ENCODE measurements at places on chromosomes 4 and X.

- no peak for DNase-seq
Measured at GRCh38 chrX:119201570-119201969, 34.5 kb upstream of the PGRMC1 start.

DNA sequence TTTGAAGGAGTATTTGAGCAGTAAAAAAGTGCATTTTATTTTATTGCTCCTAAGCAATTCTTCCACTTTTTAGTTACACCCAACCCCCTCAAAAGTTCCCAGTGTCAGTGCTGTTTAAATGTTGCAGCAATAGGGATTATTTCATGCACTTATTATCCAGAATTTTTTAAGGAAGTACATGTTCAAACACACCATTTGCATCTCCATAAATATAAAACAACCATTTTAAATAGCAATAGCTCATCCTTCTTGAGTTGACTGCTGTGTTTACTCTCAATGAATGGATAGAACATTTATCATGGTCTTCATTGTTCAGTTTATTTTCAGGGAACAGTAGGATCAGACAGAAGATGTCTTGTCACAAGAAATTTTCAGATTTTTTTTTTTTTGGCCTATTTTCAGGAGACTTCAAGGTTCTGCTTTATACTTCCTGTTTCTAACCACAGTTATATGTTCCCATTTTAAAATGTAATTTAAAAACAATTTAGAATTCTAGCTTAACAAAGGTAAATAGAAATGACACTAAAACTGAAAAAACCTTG is 171.9 kb downstream of the TMA16 start:
- no peak for DNase-seq

DNA sequence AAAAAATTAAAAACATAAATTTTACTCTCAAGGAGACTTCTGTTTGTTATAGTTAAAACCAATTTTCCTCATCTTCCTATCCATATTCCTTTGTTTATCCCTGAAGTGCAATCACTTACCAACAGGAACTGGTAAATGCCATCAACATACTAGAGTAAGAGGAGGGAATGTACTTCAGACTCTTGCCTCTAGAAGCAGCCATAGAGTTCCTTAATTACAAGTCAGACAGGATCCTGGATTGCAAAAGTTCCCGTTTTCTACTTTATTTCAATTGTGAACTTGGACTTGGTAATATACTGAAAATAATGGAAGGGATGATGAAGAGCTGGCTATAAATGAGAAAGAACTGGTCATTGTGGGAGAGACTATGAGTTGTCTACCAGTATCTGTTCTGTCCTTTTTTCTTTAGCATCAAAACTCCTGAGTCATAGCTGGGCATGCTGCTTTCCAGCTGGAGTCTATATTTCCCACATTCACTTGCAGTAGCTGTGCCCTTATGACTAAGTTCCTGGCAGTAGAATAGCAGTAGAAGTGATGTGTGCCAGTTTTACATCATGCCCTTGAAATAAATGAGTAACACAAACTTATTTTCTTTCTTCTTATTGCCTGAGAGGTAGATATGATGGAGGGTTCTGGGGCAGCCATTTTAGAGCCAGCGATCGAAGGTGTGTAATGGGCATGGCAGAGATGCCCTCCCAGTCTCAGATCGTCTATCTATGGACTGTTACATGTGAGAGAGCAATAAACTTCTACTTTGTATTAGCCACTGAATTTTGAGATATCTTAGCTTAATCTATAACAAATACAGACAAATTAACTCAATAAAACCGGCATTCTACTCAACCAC is 26.8 kb upstream of the SPARCL1 start:
- DNase-seq = peak; percentile 59

DNA sequence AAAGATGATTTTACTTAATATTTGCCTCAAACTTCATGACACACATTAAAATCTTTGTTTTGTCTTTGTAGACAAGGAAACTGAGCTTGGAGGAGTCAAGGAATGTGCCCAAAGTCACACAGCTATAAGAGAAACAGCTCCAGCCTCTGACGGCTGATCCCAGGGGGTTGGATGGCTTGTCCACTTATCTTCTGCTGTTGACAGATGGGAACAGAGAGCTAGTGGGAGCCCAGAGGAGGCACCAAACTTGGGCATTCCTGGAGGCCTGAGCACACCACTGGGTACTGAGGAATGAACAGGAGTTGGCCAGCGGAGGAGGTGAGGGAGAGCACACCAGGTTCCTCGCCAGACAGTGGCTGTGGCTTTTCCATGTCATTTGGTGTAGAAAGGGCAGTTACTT is 56.4 kb upstream of the GPR78 start:
- no peak for DNase-seq

DNA sequence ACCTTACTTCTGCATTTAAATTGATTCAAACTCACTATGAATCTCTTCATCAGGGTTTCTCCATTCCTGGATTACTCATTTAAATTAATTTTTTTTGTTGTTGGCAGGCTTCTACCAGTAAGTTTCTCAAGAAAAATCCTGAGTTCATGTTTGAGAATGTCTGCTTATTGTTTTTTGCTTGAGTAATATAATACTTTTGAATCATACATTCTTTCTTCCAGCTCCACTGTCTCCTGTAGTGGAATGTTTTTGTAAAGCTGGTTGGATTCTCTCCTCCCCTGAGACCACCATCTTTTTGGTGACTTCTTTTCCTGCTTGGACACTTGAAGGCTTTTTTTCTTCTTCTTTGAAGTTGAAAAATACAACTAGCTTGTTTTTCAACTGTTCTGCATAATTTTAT is 4.3 kb upstream of the MID1IP1 start:
- DNase-seq = no peak

GRCh38 chr4:110671679-110672078 is 48.8 kb upstream of the PITX2 start:
- no peak for DNase-seq

GRCh38 chr4:174217273-174218126 is 66.0 kb downstream of the FBXO8 start:
- DNase-seq = peak; percentile 59

DNA sequence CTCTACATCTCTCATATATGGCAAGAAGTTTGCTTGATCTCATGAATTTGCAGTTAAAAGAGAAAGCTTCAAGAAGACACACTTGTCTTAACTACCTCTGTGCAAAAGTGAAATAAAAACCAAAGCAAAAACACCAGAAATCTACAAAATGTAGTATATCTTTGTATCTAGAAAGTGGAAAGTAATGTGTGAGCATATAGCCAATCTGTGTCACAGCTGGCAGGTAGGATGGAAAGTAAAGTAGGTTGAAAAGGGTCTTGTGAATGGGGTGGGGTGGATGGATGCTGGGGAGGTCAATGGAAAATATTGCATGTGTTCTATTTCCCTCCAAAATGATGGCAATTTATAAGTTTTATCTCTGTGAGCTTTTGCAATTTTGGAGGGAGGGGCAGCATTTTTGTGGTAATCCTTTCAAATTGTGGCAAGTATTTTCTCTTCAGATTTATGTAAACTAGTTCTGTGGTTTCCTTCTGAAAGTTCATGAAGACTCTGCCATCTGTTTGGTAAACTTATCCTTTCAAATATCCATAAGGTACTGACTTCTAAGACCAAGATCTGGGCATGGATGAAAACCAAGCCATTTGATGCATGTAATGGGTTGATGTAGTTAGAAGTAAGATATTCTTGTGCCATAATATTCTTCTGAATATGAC is 215.9 kb upstream of the GIMD1 start:
- DNase-seq = no peak

DNA sequence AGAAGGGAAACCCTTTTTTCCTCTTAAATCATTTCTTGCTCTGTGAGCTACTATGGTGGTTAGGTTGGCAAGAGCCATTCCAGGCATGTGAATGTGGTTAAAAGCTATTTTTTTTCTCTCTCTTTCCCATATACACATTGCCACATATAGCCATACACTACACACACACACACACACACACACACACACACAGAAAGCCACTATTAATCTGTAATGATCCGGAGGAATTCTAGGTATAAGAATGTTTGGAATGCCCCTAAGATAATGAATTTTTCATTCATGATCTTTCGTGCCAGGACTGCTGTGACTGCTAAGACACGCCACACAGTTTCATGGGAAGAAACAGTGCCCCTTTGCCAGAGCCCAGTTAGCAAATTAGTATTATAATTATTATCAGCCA is 21.8 kb upstream of the TLL1 start:
- no peak for DNase-seq

- DNase-seq = no peak
Measured at GRCh38 chrX:156000361-156000926, 2.9 kb downstream of the IL9R start.

DNA sequence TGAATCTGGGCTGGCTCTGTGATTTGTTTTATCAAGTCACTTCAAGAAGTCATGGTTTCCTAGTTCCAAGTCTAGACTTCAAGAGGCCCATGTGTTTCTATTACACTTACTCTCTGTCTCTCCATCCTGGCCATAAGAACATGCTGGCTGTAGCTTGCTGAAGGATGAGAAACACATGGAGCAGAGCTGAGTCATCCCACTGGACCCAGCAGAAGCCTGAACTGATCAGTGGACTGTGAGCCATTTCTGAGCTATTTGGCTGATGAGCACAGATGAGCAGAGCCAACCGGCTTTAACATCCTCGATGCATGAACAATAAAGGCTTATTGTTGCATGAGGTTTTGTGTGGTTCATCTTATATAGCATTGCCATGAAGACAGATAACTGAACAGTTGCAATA is 290.6 kb upstream of the BOD1L1 start:
- DNase-seq = peak; percentile 38

DNA sequence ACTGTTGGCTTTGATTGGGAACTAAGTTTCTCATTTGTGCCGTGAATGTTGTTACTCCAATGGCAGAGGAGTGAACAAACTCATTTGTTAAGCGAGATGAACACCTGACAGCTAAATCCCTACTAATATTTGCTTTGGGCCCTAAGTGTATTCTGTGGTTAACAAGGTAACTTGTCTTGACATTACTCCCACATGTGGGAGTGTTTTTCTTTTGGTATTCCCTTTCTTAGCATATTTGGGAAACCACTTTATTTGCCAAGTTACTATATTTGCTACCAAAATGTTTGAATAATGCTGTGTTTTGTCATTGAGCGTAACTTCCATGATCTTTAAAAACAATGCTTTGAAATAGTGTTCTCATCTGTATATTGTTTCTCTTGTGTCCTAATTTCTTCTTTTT is 82.5 kb downstream of the ARHGAP10 start:
- peak; percentile 58 for DNase-seq

DNA sequence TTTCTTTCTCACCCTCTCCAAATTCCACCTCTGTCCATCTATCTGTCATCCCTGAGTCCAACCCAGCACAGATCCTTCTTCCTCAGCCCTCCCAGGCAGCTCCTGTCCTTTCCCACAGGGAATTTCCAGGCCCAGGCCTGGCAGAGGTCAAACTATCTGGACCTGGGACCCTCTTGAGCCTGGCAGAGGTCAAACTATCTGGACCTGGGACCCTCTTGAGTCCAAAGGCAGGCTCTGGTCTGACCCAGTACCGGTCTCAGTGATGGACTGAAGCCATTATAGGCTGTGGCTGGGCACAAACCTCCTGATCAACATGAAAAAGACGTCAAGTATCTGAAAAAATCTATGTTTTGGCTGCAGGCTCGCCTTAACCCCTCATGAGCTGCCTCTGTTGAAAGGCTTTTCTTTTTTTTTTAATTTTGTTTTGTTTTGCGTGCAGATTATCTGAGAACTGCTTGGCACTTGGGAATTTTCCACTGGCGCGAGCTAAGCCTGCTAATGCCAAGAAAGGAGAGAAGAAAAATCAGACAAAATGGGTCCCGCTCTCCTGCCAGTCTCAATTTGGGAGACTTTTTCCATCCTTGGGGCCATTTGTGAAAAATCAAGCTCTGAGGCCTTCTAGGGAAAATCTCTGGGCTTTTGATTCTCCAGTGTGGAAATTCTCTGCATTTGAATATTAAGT is 31.2 kb downstream of the MSX1 start:
- no peak for DNase-seq

GRCh38 chr4:1480720-1481119 is 74.5 kb upstream of the NKX1-1 start:
- DNase-seq = no peak

- no peak for DNase-seq
Measured at GRCh38 chr4:170022211-170022610, 4.0 kb downstream of the MFAP3L start.

GRCh38 chrX:121084903-121085611 is 37.6 kb downstream of the GLUD2 start:
- DNase-seq = peak; percentile 38

GRCh38 chrX:130253916-130254315 is 14.8 kb downstream of the ZNF280C start:
- DNase-seq = no peak

DNA sequence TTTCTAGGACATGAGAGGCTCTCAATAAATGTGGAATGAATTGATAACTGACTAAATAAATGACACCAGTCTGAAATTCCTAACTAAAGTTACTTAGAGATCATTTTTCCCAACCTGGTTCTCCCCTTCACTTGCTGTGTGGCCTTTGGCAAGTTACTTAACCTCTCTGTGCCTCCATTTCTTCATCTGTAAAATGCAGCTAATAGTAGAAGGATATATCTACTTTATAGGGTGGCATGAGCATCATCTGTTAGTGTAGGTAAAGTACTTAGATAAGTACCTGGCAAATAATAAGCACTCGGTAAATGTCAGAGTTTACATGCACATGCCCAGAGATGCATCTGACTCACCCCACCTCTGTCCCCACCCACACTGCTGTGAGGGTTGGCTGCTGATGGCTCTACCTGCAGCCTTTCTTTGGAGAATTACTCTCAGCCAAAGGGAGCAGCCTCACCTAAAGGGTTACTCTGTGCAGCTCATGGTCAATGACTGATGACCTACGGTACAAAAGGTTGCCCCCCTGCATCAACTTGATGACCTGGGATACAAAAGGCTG is 139.3 kb downstream of the CHIC2 start:
- peak; percentile 41 for DNase-seq

GRCh38 chr4:73948990-73949706 is 32.7 kb downstream of the PF4 start:
- no peak for DNase-seq

GRCh38 chr4:138751309-138751708 is 264.3 kb upstream of the NOCT start:
- no peak for DNase-seq

DNA sequence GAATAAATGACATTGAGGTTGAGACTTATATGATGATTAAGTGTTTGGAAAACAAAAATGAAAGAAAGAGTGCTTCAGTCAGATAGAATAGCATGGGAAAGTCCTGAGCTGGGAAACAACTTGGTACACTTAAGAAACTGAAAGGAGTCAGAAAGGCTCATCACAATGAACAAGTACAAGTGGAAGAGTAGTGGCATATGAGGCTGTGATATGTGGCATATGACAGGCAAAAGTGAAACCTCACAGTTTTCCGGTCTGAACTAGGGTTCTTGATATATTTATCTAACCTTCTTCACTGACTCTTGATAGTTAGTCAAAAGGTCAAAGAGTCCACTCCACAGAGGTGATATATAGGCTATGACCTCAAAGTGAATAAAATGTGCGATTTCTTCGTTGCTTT is 537.1 kb upstream of the CXorf51A start:
- DNase-seq = no peak
